Thoracic aorta (tissue), 2 donors: ENCODE measurements at places on chromosomes 6 and 20. TPM values are rescaled to one million over a fixed set of nuclear protein-coding genes. Genes with fewer than 3 reads are reported as not detected.

Gene PNPLA1
- total RNA-seq = not detected

DNA sequence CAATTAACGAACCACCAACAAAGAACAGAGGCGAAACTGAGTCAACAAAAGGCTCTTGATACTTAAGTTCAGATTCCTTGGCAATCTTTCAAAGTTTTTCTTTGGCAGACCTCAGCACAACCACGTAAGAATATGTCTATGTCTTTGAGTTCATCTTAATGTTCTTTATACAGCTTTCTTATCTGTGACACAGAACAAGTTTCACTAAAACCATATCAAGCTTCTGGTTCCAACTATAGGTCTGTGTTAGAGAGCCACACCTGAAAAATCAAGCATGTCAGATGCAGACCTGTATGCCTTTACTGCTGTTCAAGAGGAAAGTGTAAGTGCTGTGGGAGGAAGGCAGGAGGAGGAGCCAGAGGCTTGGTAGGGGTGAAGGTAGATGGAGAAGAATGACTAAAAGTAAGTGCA, 271.3 kb downstream of the KHDC1L start:
- no peak for DNase-seq
- no peaks in the 10 kb centered on the region for H3K36me3 ChIP-seq
- H3K27me3 ChIP-seq = no peaks in the 10 kb centered on the region
- peak overlapping the region; percentile 34 for H3K27ac ChIP-seq

DNA sequence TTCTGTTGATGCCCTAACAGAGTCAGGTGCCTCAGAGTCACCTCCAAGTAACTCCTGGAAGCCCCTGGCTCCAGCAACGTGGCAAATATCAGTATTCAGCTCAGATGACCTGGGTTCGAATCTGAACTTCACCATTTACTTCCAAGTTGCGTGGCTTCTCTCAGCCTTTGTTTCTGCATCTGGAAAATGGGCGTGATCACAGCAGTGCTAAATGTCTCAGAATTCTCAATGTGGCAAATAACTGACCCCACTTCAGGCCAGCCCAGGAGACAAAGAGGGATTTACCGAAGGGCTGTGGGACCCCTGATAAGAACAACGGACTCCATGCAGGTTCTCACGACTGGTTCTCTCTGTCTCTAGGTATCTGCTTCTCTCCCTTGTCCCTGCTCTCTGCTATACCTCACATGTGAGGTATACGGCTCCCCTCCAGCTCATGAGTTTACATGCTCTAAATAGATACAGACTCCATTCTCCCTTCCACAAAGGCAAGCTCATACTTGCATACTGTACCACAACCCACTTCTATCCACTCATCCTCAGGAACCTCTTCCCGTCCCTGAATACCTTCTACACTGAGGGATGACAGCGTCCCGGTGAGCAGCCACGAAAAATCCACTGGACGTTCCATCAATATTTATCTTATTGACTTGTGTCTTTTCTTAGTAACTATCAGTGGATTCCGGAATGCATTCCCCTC, 84.1 kb downstream of the SNX5 start:
- H3K27ac ChIP-seq = no peak overlapping the region
- no peak overlapping the region for H3K4me3 ChIP-seq
- H3K27me3 ChIP-seq = no peaks in the 10 kb centered on the region
- H3K4me1 ChIP-seq = no peaks in the 10 kb centered on the region
- no peaks in the 10 kb centered on the region for H3K36me3 ChIP-seq

- H3K27ac ChIP-seq = peak overlapping the region; percentile 19
- peaks cover 5% of the 10 kb centered on the region for H3K4me1 ChIP-seq
- DNase-seq = no peak
- H3K4me3 ChIP-seq = no peak overlapping the region
Observed at GRCh38 chr6:34232901-34233300, 3.8 kb upstream of the HMGA1 start.

DNA sequence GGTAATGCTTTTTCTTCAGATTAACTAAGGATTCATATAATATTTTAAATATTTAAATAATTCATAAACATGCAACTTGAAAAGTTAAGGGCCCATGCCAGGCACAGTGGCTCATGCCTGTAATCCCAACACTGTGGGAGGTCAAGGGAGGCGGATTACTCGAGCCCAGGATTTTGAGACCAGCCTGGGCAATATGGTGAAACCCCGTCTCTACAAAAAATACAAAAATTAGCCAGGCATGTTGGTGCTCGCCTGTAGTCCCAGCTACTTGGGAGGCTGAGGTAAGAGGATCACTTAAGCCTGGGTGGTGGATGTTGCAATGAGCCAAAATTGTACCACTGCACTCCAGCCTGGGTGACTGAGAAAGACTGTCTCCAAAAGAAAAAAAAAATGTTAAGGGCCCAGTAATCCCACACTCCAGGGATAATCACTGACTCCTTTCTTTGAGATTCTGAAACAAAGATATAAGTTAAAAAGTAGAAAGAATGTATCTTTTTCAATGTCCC, 7.9 kb upstream of the RIN2 start:
- H3K27me3 ChIP-seq = no peaks in the 10 kb centered on the region
- no peak for DNase-seq
- no peak overlapping the region for H3K27ac ChIP-seq
- H3K36me3 ChIP-seq = no peaks in the 10 kb centered on the region
- H3K4me3 ChIP-seq = no peak overlapping the region
- peaks cover 21% of the 10 kb centered on the region for H3K4me1 ChIP-seq

DNA sequence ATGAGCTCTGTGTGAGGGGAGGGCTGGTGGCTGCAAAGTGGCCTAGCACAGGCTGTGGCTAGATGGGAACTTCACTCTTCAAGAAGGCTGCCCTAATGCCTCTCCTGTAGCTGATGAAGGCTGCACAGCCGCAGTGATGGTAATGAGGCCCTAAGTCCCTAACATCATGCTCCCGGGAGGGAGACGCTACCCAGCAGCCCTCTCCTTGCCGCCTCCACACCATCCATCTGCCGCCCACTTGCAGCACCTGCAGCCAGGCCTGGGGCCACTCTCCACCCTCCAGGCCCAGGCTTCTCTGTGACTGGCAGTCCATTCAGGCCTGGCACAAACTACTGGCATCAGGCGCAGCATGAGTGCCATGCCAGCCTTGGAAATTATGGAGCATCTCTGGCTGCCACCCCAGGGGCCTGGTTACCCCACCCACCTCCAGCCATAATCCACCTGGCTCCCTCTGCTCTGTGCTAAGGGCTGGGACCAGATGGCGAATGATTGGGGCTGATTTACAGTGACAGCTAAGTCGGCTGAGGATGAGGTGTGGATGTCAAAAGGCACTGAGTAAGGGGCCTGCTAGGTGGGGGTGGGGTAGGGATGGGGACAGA, 284.2 kb downstream of the LRFN2 start:
- H3K4me3 ChIP-seq = no peak overlapping the region
- H3K4me1 ChIP-seq = no peaks in the 10 kb centered on the region
- no peak overlapping the region for H3K27ac ChIP-seq
- DNase-seq = no peak
- no peaks in the 10 kb centered on the region for H3K27me3 ChIP-seq
- H3K36me3 ChIP-seq = no peaks in the 10 kb centered on the region

- no peaks in the 10 kb centered on the region for H3K27me3 ChIP-seq
- H3K27ac ChIP-seq = no peak overlapping the region
- H3K4me1 ChIP-seq = no peaks in the 10 kb centered on the region
- no peaks in the 10 kb centered on the region for H3K36me3 ChIP-seq
- H3K4me3 ChIP-seq = no peak overlapping the region
Observed at GRCh38 chr6:53962646-53963045, 148.6 kb upstream of the MLIP start.

GRCh38 chr6:132758689-132759088, 985 bp upstream of the VNN2 start:
- no peaks in the 10 kb centered on the region for H3K36me3 ChIP-seq
- DNase-seq = no peak
- peak overlapping the region; percentile 37 for H3K27ac ChIP-seq
- H3K4me1 ChIP-seq = peaks cover 12% of the 10 kb centered on the region
- H3K27me3 ChIP-seq = no peaks in the 10 kb centered on the region
- no peak overlapping the region for H3K4me3 ChIP-seq

DNA sequence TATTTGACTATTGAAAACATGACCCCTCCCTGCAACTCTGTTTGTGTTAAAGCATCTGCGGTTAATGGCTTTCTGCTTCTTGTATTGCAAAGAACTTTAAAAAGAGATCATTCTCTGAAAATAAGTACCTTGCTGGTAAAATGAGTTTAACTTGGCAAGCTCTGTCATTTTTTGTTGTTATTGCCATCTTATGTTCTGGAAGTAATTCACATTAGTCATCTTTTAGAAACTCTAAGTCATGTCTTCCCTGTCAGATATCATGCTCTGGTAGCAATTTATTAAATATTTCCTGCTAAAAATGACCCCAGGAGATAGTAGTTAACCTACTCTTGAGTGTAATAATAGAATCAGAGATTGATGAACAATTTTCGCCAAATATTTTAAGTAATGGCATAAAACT, 890.6 kb downstream of the KIF16B start:
- no peak overlapping the region for H3K4me3 ChIP-seq
- no peak overlapping the region for H3K27ac ChIP-seq
- DNase-seq = no peak
- H3K27me3 ChIP-seq = no peaks in the 10 kb centered on the region
- peaks cover 6% of the 10 kb centered on the region for H3K4me1 ChIP-seq

GRCh38 chr6:152566103-152566875, 70.9 kb downstream of the SYNE1 start:
- no peaks in the 10 kb centered on the region for H3K27me3 ChIP-seq
- H3K4me3 ChIP-seq = no peak overlapping the region
- DNase-seq = no peak
- no peaks in the 10 kb centered on the region for H3K4me1 ChIP-seq
- no peak overlapping the region for H3K27ac ChIP-seq

- no peak overlapping the region for H3K4me3 ChIP-seq
- no peaks in the 10 kb centered on the region for H3K27me3 ChIP-seq
- no peak overlapping the region for H3K27ac ChIP-seq
- peaks cover 12% of the 10 kb centered on the region for H3K4me1 ChIP-seq
Observed at GRCh38 chr6:73644030-73644429, 9.8 kb downstream of the SLC17A5 start.

- H3K27me3 ChIP-seq = no peaks in the 10 kb centered on the region
- no peaks in the 10 kb centered on the region for H3K4me1 ChIP-seq
- no peak overlapping the region for H3K4me3 ChIP-seq
- H3K36me3 ChIP-seq = peaks cover 5% of the 10 kb centered on the region
Observed at GRCh38 chr6:144745439-144745838, 460.3 kb downstream of the UTRN start.

DNA sequence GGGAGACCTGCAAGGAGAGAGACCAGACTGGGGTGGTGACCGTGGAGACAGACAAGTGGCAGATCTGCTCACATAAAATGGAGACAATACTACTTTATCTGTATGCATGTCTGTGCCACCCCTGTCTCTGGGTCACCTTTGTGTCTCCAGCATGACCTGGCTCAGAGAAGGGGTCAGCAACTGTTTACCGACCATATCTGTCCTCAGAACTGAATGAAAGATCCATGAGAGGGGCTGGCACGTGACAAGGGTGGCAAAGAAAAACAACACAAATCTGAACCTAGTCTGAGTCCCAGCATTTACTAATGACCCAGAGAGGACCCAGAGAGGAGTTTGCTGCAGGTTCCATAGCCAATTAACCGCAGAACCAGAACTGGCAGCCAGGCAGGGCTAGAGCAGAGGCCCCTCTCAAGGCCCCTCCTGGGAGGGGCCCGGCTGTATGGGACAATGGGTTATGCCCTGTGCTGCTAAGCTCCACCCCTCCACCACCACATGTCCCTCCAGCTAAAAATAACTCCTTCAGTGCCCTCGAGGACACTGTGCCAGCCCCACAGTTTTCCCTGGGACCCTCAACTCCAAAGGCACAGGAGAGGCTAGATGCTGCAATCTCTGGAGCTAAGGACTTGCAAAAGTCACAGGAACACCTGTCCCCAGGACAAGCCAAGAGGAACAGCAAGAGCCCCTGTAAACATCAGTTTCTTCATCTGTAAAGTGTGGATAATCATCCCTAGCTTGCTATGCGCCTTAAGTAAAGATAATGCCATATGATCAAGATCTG, 2.2 kb downstream of the AHCY start:
- no peak for DNase-seq
- peaks cover 17% of the 10 kb centered on the region for H3K4me1 ChIP-seq
- no peak overlapping the region for H3K4me3 ChIP-seq
- no peaks in the 10 kb centered on the region for H3K27me3 ChIP-seq

GRCh38 chr6:41334482-41335040, 847 bp upstream of the NCR2 start:
- H3K36me3 ChIP-seq = no peaks in the 10 kb centered on the region
- no peak overlapping the region for H3K27ac ChIP-seq
- no peaks in the 10 kb centered on the region for H3K27me3 ChIP-seq
- no peak for DNase-seq
- H3K4me3 ChIP-seq = no peak overlapping the region

DNA sequence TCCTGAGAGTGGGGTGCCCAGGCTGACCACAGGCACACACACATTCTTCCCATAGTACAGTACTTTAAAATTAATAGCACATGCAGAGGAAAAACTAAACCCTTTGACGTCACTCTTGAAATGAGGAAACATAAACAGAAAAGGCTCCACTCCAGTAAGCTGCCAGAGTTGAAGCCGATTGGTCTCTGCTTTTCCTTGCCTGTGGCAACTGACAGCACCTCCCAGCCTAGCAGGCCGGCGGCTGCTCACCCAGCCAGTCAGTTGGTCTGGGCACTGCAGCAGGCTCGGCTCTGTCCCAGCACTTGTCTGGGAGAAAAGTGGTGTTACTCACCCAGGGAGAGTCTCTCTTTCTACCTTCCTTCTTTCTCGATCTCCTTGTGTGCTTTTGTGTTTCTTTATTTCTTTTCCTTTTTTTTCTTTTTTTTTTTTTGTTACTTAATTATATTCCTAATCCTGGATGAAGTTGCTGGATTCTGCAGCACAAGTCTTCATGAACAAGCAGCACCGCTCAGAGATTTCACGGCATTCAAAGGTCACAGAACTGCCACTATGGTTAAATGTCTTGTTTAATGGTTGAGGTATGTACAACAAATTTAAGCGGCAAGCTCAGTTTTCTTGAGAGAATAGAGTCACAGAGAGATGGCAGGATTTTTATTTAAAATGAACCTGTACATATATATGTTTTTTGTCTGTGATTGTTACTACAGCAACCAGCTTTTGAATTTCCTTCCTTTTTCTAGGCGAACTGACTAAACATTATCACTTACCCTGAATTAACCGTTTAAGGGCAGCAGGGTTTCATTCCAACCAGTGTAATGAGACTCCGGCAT, at the start of gene PDE7B:
PDE7B (plus strand) TSS at position 260 of the 830 bp plus-strand sequence.
- DNase-seq = peak; percentile 11
- no peaks in the 10 kb centered on the region for H3K27me3 ChIP-seq
- H3K36me3 ChIP-seq = no peaks in the 10 kb centered on the region
- H3K27ac ChIP-seq = no peak within 1 kb of the TSS
- no peaks in the 10 kb centered on the region for H3K4me1 ChIP-seq
- peak within 1 kb of the TSS; percentile 59 for H3K4me3 ChIP-seq
